GM12865 (cell line): ENCODE measurements at places on chromosomes 1 and 21.
A peak's percentile ranks its signal among the peaks of the same experiment; 100 is the strongest.

DNA sequence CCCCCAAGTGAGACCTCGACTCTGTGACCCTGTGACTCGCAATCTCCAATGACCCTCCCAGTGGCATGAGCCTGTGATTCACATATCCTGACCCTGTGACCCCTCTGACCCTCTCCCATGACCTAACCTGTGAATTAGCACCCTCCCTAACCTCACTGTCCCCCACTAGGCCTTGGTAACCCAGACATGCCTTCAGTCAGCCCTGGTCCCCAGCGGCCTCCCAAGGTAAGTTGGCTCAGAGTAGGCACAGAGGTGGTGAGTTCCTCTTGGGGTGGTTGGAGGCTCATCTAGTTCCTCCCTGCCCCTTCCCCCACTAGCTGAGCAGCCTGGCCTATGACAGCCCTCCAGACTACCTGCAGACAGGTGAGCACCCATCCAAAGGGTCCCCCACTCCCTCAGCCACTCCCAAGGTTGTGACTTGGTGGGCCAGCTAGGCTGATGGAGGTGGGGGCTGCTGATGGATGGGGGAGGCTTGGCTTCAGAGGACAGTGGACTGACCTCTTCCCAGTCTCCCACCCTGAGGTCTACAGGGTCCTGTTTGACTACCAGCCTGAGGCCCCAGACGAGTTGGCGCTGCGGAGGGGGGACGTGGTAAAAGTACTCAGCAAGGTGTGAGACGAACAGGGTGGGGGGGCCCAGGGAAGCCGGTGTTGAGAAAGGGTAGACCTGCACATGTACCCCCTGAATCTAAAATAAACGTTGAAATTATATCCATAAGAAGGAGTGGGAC lies 1.6 kb downstream of the SH3D21 start:
- DNase-seq, result no peak

DNA sequence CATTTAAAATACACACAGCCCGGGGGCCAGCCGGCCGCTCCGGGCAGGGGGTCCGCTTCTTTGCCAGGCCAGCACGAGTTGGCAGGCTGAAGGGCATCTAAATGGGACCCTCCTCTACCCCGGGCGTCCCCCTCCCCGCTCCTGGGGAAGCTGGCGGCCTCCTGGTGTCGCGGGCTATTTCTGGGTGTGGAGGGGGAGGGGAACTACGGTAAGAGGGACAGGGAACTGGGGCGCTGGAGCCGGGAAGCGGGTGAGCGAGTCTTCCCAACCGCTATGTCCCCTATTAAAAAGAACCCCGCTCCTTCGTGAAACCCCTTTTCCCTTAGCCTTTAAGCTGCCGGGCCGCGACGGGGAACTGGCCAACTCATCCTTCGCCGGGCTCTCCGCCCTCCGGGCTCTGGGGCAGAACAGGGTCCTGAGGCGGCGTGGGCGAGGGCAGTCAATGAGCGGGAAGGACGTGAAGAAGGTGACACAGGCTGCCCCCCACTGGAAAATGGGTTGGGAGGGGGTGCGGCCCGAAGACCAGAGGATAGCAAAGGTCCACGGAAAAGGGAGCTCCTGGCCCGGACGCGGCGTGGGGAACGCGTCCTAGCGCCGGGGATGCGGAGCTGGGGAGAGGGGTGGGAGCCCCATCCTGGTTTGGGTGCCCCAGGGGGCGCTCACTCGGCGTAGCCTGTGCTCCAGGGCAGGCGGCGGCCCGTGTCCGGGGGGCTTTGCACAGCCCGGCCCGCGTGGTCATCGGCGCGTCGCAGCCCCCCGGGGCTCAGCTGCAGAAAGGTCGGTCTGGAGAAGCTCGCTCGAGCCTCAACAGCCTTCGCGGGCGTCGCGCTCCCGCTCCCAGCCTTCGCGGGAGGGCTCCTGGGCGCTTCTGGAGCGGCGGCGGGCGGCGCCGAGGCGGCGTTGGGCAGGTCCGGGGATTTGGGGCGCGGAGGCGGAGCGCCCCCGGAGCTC lies 544 bp downstream of the PPM1J start:
- no peak for DNase-seq

DNA sequence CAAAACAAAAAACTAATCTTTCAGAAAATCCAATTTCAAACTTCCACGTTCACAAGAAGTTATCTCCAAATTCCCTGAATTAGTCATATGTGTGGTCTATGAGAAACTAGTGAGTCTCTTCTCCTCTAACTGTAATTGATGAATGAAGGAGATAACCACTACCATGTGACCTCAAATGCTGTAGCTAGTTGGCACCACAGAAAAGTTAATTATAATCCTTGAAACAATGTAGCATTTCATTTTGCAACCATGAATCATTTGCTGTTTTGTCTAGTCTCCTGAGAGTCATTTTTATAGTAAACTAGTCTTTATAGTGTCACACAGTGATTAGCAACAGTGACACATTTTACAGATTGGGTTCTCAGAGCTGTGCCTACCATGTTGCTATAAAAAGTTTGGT lies 287.5 kb downstream of the LRRIQ3 start:
- no peak for DNase-seq

GRCh38 chr1:1021010-1021919 lies 1.3 kb downstream of the AGRN start:
- no peak for DNase-seq

DNA sequence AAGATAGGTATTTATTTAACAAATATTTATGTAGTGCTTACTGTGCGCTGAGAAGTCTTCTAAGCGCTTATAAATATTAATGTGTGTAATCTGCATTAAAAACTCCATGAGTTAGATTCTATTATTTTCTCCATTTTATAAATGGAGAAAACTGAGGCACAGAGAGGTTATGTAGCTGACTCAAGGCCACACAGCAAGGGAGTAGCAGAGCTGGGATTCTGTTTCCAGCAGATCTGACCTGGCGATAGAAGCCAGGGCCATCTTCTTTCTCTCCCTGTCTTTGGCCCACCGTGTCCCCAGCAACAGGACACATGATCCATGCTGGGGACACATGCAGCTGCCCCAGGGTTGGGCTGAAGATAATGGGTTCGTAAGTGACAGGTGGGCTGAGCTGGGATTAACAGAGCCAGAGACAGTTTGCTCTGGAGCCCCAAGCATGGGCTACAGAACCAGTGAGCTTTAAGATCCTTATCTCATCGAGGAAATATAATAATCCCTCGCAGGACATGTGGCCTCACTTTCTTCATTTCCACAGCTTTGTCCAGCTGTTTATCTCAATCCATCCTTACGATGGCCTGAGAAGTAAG lies 30.3 kb downstream of the IGSF21 start:
- DNase-seq, result no peak

DNA sequence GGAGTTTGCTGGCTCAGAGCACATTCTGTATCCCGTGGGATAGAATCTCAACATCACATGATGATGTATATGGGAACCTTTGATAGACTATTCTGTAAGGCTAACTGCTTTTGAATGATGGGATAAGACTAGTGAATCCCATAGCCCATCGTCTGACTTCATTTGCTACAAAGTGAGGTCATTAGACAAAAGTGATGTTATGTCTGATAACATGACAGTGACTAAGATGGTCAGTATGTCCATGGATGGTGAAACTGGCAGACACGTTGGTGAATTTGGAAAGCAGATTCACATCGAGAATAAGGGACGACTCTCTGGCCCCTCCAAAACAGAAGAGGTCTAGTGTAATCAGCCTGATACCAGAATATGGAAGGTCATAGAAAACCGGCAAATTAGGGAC lies 108.4 kb downstream of the HHAT start:
- DNase-seq, result no peak

DNA sequence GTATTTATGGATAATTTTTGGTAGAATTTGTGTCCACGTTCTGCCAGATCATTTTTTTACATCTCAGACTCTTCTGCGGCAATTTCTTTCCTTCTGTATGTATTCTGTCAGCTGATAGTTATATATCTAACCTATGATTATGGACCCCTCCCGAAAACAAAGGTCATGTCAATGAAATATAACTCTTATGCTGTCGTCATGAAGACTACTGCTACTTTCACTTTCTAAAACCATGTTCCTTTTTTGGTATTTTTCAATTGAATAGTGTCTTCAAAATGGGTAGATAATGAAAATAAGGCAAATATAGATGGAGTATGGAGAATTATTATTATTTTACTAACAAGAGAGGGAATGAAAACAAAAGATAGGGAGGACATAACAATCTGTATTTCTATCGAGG lies 3.2 kb downstream of the ANGPTL1 start:
- no peak for DNase-seq

GRCh38 chr1:179706339-179706941 lies 36.7 kb upstream of the FAM163A start:
- peak; percentile 79 for DNase-seq

- DNase-seq, result peak; percentile 26
Observed at GRCh38 chr1:235270625-235271024, 57.4 kb downstream of the ARID4B start.

DNA sequence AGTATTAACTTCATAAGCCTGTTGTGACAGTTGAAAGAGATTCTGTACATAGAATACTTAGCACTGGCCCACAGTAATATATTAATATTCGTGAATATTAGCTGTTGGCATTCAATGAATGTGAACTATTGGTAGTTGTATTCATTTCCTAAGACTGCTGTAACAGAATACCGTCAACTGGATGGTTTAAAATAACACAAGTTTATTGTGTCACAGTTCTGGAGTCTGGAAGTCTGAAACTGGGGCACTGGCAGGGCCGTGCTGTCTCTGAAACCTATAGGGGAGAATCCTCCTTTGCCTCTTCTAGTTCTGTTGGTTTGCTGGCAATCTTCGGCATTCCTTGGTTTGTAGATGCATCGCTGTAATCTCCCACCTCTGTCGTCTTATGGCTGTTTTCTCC lies 47.5 kb downstream of the OLFML3 start:
- no peak for DNase-seq

- no peak for DNase-seq
Observed at GRCh38 chr1:58919959-58920321, 136.1 kb upstream of the JUN start.

GRCh38 chr1:241990040-241990439 lies 8.9 kb downstream of the MAP1LC3C start:
- DNase-seq, result no peak

- no peak for DNase-seq
Observed at GRCh38 chr1:172824209-172824608, 165.3 kb downstream of the FASLG start.
